ENCODE measurements at places on chromosomes 6 and 20. TPM values are rescaled to one million over a fixed set of nuclear protein-coding genes. Genes with fewer than 3 reads are reported as not detected.

Gene LGSN
- not detected for total RNA-seq

Gene LPIN3
- total RNA-seq, result 320 TPM

- no peak for DNase-seq
These were observed 273.9 kb downstream of the RFPL4B start for GRCh38 chr6:112620812-112621569.

- peak; percentile 70 for DNase-seq
These were observed 27.5 kb downstream of the FOXC1 start for GRCh38 chr6:1636971-1637871.

DNA sequence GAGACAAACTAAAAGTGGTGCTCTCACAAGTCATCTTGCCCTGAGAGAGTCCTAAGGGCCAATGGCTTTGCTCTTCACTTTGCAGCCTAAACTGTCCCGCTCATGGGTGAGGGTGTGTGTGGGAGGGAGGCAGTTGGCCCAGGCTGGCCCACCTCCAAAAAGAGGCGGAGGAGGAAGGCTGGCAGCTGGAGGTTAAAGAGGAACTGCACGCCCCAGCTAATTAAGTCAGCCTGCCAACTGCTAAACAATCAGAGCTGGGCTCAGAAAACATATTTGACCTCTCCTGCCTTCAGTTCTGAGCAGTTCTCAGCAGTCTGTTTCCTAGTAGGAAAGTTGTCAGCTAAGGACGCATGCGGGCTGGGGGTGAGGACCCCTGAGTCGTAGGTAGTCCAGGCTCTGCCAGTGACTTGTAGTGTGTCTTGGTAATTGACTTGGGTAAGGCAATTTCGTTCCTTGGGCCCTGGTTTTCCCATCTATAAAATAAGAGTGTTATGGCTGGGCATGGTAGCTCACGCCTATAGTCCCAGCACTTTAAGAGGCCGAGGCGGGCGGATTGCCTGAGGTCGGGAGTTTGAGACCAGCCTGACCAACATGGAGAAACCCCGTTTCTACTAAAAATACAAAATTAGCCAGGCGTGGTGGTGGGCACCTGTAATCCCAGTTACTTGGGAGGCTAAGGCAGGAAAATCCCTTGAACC lies 17.0 kb downstream of the GSS start:
- DNase-seq, result no peak

DNA sequence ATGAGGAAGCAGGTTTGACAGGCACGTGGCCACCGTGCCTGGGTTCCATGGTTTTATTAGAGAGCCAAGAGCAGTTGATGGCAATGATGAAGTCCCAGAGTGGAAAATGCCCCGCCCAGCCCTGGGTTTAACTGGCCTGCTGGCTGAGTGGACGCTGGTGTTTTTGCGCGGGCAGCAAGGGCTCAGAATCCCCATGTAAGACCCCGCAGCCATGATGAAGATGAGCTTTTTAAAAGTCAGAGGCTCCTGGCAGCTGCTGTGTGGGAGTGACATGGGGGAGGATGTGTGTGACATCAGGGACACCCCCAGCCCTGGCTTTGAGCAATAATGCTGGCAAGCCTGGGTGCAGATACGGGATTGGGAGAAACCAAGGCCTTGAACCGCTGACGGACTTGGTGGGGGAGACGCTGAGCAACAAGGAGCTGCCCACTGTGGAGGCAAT lies 33.0 kb upstream of the SLCO4A1 start:
- DNase-seq, result no peak

Measured in Peyer's patch (tissue), 4 donors.